ENCODE measurements at places on chromosomes 7 and 10.

DNA sequence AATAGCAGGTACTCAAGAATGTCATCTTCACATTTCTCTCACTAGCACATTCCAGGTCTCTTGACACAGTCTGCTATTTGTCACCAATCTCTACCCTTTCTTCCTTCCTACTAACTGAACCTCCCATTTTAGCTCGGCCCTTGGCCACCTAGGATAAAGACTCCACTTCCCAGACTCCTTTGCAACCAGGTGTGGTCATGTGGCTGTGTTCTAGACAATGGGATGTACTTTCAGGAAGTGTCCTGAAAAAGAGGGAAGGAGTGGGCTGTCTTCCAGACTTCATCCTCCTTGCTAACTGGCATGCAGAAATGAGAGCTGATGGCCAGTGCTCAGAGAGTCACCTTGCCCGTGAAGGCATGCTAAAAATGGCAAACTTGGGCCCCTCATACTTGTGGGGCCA, 139.2 kb downstream of the AMPH start:
- DNase-seq: no peak

DNA sequence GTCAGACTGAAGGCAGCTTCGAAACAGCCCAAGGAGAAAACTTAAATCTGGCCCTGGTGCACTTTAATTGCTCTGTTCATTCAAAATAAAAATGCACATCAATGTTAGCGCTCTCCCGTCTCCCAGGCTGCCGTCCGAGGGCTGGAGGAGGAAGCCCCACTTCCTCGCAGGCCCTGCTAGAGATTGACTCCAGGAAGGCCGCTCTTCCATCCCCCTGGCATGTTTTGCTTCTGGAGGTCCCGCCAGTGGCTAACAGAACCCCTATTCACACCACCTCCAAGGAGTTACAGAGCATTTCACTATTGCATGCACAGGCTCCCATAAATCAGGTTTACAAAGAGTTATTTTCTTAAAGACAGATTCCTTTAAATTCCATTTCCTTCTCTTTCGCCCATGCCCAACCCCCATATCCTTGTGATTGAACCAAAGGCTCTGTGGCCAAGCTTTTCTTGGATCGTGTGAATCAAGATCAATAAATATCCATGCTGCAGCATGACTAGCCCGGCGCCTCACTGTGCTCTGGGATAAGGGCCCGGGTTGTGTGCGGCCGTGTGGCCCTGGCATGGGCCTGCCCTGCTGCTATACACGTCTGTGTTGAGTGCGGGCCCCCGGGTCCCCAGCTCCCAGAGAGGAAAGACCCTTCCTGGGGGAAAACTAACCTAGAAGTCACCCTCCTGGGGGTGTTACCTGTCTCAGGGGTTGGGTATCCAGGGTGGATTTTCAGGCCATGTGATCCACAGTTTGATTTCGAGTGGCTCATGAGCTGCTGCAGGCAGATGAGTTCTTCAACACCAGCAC, 118.7 kb upstream of the GDF10 start:
- no peak for DNase-seq

DNA sequence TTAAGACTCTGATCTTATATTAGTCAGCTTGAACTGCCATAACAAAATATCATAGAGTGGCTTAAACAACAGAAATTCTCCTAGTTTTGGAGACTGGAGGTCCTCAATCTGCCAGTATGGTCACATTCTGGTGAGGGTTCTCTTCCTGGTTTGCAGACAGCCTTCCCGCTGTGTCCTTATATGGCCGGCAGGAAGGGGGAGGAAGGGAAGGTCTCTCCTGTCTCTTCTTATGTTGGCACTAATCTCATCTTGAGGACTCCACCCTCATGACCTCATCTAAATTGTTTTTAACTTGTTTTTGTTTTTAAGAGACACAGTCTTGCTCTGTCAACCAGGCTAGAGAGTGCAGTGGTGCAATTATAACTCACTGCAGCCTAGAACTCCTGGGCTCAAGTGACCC, 53.1 kb downstream of the VPS41 start:
- no peak for DNase-seq

DNA sequence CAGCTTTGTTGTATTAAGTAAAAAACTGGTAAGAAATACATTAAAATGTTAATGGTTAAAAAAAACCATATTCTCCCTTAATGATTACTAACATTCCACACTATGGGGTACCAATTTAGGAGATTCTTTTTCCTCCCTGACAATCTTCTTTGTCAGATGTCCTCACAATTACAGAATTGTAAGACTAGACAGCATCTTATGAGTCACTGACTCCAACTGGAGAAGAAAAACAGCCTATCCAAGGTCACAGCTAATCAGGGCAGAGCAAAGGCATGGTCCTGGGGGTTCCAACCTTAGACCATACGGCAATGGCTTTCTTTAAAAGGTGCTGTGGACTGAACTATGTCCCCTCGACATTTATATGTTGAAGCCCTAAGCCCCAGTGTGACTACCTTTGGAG, 127.6 kb downstream of the DLG5 start:
- DNase-seq: no peak

- DNase-seq: no peak
Measured at GRCh38 chr7:73726083-73726466, 6.6 kb upstream of the STX1A start.

DNA sequence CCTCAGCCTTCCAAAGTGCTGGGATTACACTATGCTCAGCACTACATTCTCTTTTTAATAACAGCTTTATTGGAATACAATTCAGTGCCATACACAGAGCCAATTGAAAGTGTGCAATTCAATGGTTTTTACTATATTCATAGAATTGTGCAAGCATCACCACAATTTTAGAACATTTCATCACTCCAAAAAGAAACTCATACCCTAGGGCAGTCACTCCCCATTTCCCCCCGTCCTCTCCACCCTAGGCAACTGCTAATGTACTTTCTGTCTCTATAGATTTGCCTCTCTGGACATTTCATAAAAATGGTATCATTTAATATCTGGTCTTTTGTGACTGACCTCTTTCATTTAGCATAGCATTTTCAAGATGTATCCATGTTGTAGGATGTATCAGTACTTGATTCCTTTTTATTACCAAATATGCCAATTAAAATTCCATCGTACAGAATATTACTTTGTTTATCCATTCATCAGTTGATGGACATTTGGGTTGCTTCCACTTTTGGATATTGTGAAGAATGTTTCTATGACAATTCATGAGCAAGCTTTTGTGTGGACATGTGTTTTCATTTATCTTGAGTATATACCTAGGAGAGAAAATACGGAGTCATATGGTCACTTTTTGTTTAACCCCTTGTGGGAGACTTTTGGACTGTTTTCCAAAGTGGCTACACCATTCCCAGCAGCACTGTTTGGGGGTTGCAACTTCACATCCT, 6.3 kb upstream of the XPNPEP1 start:
- no peak for DNase-seq

DNA sequence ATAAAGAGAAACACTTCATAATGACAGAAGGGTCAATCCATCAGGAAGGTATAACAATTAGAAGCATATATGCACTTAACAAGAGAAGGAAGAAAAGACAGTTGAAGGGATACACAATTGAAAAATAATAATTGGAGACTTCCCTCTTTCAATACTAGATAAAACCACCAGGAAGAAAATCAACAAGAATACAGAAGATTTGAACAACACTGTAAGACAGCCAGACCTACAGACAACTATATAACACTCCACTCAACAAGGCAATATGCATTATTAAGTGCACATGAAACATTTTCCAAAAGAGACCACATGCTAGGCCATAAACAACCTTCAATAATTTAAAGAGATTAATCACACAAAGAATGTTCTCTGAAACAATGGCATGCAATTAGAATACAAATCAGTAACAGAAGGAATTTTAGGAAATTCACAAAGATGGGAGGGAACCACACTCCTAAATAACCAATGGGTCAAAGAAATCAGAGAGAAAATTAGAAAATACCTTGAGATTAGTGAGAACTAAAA, 35.1 kb downstream of the ZNF438 start:
- DNase-seq: no peak

- no peak for DNase-seq
Measured at GRCh38 chr10:77949167-77949566, 22.6 kb upstream of the DLG5 start.

GRCh38 chr7:92872701-92873100, 36.3 kb upstream of the CDK6 start:
- no peak for DNase-seq

DNA sequence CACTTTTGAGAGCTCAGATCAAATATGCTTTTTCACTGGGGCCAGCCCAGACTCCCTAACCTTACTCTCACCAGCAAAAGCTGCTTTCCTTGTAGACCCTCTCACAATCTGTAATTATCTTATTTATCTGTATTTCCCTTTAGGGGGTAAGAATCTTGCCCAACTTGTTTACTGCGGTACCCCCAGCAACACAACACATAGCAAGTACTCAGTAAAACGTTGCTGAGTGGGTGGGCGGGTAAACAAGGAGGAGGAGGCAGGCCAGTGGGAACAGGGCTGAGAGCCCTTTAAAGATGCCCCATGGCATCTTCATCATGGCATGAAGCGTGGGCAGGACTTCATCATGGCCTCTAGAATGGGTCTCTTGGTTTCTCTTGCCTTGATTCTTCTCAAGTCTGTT, 64.2 kb downstream of the SORBS1 start:
- no peak for DNase-seq

DNA sequence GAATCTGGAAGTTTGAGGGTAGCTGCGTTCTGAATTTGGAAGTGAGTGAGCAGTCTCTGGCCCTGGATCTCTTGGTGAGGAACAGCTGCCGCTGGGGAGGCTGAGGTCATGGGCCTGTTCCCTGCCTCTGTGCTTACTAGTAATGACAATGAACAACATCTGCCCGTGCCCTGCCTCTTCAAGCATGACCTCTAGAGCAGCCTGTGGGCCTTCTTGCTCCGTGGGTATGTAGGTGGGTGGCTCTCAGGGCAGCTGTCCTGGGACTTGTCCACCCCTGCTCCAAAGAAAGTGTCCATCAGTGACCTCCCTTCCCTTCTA, 186.2 kb downstream of the CXCL12 start:
- DNase-seq: no peak

DNA sequence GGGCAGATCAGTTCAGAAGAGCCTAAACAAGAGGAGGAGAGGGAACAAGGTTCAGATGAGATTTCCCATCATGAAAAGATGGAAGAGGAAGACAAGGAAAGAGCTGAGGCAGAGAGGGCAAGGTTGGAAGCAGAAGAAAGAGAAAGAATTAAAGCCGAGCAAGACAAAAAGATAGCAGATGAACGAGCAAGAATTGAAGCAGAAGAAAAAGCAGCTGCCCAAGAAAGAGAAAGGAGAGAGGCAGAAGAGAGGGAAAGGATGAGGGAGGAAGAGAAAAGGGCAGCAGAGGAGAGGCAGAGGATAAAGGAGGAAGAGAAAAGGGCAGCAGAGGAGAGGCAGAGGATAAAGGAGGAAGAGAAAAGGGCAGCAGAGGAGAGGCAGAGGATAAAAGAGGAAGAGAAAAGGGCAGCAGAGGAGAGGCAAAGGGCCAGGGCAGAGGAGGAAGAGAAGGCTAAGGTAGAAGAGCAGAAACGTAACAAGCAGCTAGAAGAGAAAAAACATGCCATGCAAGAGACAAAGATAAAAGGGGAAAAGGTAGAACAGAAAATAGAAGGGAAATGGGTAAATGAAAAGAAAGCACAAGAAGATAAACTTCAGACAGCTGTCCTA, 52.7 kb upstream of the AGBL3 start:
- no peak for DNase-seq

DNA sequence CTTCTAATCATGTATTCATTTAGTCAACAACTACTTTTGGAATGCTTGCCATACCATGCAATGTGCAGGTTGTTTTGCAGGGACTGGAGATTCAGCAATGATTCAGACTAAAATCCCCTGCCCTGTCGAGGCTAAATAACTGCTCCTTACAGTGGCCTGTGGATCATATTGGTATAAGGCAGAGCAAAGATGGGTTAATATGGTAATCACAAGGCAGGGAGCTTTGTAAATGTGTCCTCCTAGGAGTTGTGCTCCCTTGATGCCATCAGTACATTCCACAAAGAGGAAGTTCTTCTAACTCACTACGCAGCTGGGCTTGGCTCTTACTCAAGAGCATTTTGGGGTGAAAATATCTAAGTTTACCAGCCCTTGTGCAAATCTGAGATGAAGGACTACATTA, 614 bp upstream of the IFIT2 start:
- no peak for DNase-seq

- no peak for DNase-seq
Measured at GRCh38 chr7:135753616-135754413, 5.2 kb upstream of the FAM180A start.

Data from T-helper 2 cell (primary cell).